ENCODE measurements at places on chromosomes 5 and 9.

GRCh38 chr5:171570244-171570825, 150.9 kb downstream of the FGF18 start:
- DNase-seq = no peak

GRCh38 chr9:25505644-25506043, 172.6 kb downstream of the TUSC1 start:
- DNase-seq = no peak

- no peak for DNase-seq
Measured at GRCh38 chr5:65779643-65780042, 57.6 kb downstream of the NLN start.

- DNase-seq = no peak
Measured at GRCh38 chr5:173659423-173659822, 43.0 kb upstream of the BOD1 start.

GRCh38 chr5:109529520-109529919, 119.7 kb upstream of the PJA2 start:
- no peak for DNase-seq

- DNase-seq = no peak
Measured at GRCh38 chr5:130231786-130232185, 327.5 kb downstream of the CHSY3 start.

GRCh38 chr5:135759149-135759784, 75.2 kb upstream of the SLC25A48 start:
- no peak for DNase-seq

DNA sequence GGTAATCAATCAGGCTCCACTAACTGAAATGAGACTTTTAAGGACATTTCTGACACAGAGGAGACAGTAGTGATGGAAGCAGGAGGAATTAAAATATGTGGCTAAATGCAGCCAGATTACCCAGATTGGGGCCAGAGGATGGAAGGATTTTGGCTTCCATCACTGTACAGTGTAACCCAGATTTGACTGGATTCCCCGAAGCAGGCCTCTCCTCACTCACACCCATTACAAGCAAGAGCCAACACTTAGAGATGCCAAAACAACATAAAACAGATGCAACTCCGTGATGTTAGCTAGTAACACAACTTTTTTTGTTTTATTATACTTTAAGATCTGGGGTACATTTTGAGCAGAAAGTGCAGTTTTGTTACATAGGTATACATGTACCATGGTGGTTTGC, 17.6 kb downstream of the TEK start:
- DNase-seq = no peak

DNA sequence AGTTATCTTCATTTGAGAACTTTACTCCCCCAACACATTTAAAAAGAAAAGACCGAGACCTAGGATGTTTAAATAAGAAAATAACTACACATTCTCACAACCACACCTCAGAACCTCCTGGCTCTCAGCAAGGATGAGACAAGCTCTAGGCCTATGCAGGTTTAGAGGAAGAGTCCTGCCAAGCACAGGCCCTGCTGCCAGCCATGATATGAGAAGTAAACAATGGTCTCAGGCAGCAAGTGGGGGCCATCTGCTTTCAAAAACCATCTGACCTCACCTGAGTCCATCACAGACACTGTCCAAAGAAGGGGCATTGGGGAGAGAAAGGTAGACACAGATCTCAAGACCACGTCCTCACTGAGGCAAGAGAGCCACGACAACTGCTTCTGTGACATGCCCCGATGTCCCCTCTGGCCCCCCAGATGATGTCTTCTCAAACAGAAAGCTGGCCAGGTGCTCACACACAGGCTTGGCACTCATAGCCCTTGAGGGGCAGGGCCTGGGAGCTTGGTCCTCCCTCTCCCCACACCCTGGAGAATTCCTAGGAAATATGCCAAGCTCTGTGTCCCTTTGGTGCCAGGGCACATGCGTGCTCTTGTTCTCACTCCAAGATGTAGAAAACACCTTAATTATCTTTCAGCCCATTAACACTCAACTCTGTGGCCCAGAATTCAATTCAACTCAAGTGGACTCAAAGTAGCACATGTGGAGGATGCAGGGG, 150.4 kb downstream of the FSTL4 start:
- DNase-seq = no peak

DNA sequence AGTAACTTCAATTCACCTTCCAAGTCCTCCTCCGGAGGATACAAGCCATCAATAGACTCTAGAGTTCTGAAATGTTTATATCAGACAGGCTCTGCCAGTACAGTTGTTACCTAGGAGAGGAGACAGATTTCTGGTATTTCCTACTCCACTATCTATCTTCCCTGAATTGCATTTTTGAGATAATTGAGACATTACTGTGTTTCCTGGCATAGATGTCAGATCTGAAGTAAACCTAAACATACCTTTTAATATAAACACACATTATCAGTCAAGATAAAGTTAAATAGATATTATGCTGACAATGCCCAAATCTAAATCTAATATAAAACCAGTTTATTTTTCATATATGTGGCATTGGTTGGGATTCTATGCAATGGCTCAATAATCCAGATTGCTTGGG, 8.2 kb upstream of the TYRP1 start:
- DNase-seq = no peak

DNA sequence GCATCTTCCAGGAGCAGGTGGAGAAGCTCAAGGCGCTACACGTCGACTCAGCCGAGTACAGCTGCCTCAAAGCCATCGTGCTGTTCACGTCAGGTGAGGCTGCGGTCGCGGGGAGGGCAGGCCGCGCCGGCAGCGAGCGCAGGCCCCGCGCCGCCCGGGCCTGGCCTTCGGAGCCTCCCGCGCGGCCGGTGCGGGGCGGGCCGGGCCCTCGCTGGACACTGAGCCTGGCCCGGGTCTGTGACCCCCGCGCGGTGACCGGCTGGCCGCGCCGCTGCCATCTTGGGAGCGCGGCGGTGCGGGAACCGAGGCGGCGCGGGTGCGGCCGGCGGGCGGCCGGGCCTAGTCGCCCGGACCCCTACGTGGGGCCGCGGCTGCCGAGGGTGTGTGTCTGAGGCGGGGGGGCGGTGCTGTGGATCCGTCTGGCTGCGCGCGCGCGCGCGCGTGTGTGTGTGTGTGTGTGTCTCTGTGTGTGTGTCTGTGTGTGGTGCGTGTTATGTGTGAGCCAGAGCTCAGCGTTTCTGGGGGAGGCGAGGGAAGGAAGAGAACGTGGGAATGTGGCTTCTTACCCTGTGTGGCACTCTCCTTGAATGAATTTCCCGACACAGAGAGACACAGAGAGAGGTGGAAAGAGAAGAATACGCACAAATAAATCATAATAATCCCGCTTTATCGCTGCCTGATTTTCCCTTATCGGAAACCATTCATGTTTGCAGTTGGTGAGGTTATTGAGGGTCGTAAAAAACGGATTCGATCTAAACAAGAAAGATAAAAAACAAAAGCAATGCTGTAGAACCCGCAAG, 5.5 kb downstream of the NR2F1 start:
- DNase-seq = no peak

GRCh38 chr9:14466429-14466818, 152.5 kb upstream of the NFIB start:
- no peak for DNase-seq

DNA sequence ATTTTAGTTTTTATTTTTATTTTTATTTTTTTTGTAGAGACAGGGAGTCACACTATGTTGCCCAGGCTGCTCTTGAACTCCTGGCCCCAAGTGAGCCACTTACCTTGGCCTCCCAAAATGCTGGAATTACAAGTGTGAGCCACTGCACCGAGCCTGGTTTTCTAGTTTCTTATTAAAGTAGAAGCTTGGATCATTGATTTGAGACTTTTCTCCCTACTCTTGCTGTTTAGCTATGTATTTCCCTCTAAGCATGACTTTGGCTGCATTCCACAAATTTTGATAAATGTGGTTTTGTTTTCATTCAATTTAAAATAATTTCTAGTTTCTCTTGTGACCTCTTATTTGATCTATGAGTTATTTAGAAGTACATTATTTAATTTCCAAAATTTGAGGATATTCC, 10.4 kb downstream of the SNX2 start:
- no peak for DNase-seq

- DNase-seq = no peak
Measured at GRCh38 chr5:21143686-21144085, 1155.7 kb upstream of the CDH18 start.

DNA sequence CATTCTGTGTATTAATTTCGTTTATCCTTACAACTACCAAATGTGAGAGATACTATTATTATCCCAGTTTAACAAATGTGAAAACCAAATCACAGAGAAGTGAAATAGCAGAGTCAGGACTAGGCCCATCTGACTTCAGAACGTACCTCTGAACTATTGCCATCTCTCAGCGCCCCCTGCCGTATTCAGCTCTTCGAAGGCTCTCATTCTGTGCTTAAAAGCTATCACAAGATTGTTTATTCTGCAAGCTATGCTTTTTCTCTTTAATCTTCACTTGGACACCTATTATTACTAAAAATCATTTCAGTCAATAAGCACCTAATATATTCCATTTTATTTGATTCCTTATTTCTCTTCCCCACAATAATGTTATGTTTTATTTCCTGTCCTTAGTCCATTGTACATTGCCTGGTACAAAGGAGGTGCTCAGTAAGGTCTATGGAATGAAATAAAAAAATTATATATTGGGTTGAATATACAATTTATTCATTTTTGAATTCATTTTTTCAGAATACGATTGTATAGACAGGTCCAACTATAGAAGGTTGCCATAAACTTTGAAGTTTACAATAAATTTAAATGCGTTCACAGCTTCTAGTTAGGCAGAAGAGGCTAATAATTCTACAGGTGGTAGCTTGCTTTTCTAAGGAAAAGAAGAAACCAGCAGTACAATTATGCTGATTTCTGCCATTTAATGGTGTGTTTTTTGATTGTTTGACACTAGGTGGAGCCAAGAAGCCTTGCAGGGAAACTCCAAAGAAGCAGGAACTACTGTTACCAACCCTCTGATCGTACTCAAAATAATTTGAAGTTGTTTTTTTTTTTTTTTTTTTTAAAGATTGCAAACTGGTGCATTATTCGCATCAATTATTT, 202.2 kb upstream of the DMRTA1 start:
- no peak for DNase-seq

GRCh38 chr5:125394661-125395280, 648.3 kb upstream of the ZNF608 start:
- DNase-seq = no peak

DNA sequence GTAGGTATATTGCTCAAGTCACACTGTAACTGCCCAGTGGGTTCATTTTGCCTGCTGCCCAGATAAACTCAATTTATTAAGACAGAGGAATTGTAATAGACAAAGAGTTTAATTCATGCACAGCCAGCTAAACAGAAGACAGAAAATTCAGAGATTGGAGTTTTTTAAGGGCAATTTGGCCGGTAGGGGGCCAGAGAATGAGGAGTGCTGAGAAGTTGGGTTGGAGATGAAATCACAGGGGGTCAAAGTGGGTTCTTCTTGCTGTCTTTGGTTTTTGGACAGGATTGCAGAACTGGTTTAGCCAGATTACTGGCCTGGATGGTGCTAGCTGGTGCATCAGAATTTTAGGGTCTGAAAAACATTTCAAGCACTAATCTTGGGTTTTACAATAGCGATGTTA, 20.7 kb upstream of the IL33 start:
- DNase-seq = no peak

DNA sequence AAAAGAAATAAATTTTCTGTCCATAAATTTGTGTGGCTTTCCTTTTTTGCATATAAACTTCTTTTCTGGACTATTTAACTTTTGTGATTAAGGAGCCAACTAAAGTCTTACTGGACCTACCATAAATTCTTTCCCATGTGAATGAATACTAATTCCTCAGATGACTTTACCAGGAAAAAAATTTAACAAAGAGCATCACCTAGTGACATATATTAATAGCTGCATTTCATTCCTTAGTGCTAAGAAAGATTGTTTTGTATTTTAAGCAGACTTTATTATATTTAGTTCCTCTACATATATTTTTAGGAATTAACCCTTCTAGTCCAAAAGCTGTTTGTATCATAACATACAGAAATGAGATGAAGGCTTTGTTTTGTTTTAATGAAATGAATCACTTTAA, 64.4 kb downstream of the C9orf85 start:
- DNase-seq = no peak
